ENCODE measurements at places on chromosomes 7 and 10.

DNA sequence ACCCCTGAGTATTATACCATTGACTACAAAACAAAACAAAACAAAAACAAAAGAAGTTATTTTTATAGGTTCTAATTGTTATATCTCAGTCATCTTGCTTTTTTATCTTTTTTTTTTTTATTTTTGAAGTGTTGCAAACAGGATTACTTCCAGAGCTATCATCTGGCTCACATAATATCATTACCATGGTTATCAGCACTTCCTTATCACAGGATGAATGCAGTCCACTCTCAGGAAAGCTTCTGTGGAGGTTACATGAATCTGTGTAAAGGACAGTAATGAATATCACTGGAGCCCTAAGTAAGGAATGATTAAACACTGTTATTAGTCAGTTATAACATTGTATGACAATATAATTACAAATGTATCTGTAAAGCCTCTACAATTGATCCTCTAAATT lies 451.5 kb downstream of the PLXDC2 start:
- H3K4me1 ChIP-seq, result no peaks in the 10 kb centered on the region
- H3K27ac ChIP-seq, result no peak overlapping the region
- H3K27me3 ChIP-seq, result no peaks in the 10 kb centered on the region
- no peak overlapping the region for H3K4me3 ChIP-seq
- no peaks in the 10 kb centered on the region for H3K36me3 ChIP-seq
- DNase-seq, result no peak

GRCh38 chr10:121070275-121071070 lies 219.3 kb downstream of the WDR11 start:
- no peak overlapping the region for H3K4me3 ChIP-seq
- no peak overlapping the region for H3K27ac ChIP-seq
- H3K4me1 ChIP-seq, result no peaks in the 10 kb centered on the region
- H3K27me3 ChIP-seq, result peaks cover 19% of the 10 kb centered on the region
- H3K36me3 ChIP-seq, result peaks cover 2% of the 10 kb centered on the region
- no peak for DNase-seq

DNA sequence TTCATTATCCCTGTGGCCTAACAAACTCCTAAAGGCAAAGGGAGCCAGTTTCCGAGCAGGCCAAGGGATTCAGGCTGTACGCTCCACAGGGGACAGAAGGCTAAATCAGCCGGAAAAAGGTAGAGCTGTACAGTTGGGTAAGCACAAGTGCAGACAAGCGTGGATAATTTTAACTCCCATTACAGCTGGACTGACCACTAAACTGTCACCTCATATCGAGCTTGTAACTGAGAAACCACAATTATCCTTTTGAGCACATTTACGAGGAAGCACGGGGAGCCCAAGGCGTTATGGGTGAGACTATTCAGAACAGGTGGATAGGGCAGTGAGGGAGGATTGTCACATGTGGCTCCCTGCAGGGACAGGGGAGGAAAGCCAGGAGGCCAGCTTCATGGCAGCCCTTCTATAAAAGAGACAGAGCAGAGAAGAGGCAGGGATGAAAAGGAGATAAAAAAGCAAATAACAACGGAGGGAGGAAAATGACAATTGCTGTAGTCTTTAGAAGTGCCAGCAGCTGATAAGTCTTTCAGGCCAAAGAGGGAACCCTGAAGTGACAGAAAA lies 288.0 kb downstream of the FGFR2 start:
- no peaks in the 10 kb centered on the region for H3K4me1 ChIP-seq
- H3K27ac ChIP-seq, result no peak overlapping the region
- no peak for DNase-seq
- H3K4me3 ChIP-seq, result no peak overlapping the region

DNA sequence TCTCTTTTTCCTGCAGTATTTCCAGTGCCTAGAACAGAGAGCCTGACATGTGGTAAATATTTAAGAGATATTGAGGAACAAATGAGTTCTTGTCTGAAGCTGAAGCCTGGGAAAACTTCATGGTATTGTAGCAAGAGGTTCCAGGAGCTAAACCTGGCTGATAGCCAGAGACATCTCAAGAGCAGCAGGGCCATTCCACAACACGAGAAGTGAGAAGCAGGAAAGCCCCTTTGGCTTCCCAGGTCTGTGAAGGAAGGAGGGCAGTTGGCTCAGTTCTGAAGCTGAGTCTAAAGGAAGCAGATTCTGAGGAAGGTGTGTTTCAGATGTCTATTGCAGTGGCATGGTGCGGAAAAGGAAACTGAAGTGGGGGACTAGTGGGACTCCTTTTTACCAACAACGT lies 63.8 kb upstream of the FAM204A start:
- H3K27me3 ChIP-seq, result peaks cover 60% of the 10 kb centered on the region
- H3K4me1 ChIP-seq, result no peaks in the 10 kb centered on the region
- H3K27ac ChIP-seq, result no peak overlapping the region
- H3K4me3 ChIP-seq, result no peak overlapping the region

DNA sequence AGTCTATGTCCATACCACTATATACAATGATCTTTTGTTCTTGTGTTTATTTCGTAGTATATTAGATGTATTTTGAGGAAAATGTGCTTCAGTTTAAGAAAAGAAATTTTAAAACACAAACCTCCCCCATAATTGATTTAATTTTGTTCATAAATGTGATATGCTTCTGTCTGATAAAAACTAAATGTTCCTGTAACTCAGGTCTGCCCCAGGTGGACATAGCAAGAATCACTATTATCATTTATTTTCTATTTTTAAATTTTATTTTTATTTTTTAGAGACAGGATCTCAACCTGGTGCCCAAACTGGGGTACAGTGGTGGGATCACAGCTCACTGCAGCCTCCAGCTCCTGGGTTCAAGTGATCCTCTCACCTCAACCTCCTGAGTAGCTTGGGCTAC lies 43.2 kb downstream of the BEND7 start:
- H3K36me3 ChIP-seq, result no peaks in the 10 kb centered on the region
- H3K4me3 ChIP-seq, result no peak overlapping the region
- no peak for DNase-seq
- peaks cover 51% of the 10 kb centered on the region for H3K27me3 ChIP-seq
- peaks cover 4% of the 10 kb centered on the region for H3K4me1 ChIP-seq

Measured in T-helper 17 cell (primary cell).